ENCODE measurements at places on chromosomes 2 and 18.

DNA sequence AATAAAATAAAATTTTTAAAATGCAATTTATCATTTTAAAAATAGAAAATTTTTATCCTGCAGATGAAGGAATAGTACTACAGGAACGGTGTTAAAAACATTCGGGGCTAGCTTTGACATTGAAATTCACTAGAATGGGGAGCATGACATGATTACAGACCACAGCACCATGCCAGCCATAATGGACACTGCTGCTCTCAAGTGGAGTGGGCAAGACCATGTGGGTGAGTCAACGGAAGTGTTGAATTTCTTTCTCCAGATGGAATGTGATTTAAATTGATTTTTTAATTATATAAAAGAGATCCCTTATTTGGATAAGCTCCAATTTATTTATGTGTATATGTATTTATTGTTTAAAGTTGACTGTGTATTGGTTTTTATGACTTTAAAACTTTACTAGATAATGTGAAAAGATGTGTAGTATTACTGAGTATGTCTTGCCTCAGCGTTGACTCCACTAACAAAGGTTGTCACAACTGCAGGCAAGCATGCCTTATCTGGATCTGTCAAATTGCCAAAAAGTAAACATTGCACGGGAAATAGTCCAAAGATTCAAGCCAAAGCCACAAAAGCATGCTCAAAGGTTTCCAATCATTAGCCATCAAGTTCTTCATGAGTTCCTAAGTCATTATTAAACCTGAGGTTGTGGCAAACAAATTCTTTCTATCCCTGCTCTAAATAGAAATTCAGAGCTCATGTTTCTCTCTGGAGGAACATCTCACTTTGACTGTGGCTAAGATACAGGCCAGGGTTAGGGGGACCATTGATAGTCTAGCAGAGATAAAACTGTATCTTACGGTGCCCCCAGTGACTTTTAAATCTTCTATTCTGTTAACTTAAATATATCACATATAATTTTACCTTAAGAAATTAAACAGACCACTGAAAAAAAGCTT is 536.9 kb downstream of the TMX3 start:
- DNase-seq: no peak

GRCh38 chr2:143828763-143829537 is 691.0 kb downstream of the ZEB2 start:
- no peak for DNase-seq

DNA sequence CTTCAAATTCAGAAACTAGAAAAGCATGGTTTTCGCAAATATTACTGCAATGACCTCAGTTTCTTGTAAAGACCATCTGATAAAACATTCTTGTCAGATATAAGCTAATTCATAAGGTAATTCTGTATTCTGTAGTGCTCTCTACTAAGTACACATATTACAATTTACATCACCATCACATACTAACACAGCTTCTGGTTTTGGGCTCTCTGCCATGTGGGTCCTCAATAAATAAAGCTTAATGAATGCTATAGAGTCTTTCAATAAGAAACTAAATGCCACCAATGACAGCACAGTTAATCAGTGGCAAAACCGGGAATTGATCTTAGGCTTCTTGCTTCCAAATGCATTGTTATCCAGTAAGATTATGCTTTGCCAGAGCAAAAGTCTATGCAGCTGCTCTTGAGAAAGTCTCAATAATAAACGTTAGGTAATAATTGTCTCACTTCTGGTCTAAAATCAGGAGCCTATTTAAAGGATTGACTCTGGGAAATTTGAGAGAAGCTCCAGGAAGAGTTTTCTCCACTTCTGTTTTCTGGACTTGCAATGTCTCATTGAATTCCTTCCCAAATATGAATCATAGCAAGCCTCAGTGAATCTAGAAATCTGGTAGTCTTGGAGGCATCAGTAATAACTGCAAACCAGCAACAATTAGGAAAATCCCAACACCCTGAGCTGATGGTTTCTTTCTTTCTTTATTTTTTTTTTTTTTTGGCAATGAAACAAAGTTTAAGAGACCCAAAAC is 67.9 kb upstream of the RAPGEF4 start:
- no peak for DNase-seq

DNA sequence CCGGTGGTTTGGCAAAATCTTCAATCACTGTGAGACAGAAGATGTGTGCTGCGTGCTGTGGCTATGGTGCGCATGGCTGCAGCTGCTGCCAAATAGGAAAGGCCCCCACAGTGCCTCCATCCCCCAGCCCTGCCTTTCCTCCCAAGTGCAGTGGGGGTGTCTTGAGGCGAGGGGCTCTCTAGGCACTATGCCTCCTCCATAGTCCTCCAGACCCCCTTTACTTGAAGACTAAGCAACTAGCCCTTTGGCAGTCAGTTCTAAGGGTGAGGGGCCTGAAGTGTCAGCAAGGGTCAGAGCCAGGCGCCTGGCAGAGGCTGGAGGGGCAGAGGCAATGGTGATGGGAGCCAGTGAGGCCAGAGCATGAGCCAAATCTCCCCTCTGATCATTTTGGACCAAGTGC is 13.6 kb upstream of the TMEM185B start:
- DNase-seq: no peak

GRCh38 chr2:233481368-233482142 is 85.0 kb downstream of the USP40 start:
- DNase-seq: no peak

DNA sequence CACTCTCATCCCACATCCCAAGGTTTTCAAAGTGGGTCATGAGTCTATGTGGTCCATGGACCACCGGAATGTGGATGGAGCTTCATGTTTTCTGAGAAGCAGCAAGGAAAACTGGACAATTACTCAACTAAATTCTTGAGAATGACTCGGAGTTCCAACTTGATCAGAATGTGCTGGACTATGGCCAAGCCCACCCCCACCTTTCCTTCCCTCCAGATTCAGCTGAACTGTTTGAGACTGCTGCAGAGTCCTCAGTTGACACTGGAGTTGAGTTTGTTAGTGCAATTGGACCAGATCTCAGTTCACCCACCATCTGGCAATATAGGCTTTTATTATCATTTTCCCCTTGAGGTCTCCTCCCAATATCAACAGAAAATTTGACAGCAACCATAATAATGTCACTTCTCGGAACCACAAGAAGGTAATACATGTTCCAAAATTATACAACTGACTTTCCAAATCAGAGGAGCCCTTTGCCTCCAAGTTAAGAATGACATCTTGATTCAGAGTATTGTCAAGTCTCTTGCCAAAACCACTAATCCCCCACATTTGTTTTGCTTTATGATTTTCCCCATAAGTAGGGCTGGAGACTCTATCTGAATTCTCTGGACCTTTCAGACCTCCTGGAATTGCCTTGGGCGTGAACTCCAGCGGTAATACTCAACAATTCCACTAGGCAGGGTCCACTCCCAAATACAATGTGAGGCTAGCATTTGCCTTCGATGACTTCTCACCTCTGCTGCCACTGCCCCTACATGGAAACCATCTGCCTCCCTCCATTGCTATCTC is 8.8 kb downstream of the COL4A4 start:
- DNase-seq: no peak

- DNase-seq: no peak
Observed at GRCh38 chr2:41784496-41784895, 263.3 kb upstream of the PKDCC start.

DNA sequence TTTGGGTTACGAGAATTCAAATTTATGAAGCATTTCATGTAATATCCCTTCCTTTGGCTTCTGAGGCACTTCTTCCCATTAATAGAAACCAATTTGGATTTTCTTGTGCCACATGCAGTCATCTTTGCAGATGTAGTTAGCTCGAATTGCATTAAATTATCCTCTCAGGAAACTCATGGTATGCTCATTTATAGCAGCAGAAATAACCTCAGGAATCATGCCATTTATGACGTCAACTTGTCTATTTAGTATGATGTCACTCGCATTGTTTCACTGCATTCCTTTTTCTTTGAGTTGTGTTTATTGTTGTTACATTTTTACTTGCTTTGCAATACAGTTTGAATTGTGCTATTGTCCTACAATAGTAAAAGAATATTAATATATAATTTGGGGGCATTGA is 163.8 kb downstream of the RBM43 start:
- no peak for DNase-seq

GRCh38 chr2:241225983-241226382 is 37.5 kb downstream of the ANO7 start:
- DNase-seq: no peak

All from stimulated activated CD4-positive, alpha-beta T cell treated with anti-CD3 and anti-CD28 coated beads, Interleukin-15, amount 100 ng/mL, for 1 hour (primary cell).